Right ventricle myocardium inferior (tissue), 1 donor: ENCODE measurements at places on chromosomes 11 and 22.

- DNase-seq = no peak
Measured at GRCh38 chr11:9566561-9567063, 6.9 kb upstream of the WEE1 start.

DNA sequence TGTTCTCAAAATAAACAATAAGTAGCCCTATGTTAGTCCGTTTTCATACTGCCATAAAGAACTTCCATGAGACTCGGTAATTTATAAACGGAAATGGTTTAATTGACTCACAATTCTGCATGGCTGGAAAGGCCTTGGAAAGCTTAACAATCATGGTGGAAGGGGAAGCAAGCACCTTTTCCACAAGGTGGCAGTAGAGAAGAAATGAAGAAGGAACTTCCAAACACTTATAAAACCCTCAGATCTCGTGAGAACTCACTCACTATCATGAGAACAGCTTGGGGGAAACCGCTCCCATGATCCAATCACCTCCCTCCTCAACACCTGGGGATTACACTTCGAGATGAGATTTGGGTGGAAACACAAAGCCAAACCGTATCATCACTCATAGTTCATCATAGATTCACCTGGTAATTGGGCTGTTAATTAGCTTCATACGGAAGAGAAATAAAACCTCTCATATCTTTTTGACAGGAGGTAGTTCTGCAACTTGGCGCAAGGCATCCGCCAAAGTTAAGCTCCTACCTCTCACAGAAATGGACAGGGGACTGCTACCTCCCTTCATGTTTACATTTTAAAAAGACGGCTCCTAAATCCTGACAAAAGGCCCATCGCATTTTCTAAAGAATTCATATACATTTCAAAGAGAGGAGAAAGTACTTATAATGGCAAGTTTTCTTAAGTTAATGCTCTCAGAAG, 49.0 kb downstream of the MUC15 start:
- DNase-seq = no peak

DNA sequence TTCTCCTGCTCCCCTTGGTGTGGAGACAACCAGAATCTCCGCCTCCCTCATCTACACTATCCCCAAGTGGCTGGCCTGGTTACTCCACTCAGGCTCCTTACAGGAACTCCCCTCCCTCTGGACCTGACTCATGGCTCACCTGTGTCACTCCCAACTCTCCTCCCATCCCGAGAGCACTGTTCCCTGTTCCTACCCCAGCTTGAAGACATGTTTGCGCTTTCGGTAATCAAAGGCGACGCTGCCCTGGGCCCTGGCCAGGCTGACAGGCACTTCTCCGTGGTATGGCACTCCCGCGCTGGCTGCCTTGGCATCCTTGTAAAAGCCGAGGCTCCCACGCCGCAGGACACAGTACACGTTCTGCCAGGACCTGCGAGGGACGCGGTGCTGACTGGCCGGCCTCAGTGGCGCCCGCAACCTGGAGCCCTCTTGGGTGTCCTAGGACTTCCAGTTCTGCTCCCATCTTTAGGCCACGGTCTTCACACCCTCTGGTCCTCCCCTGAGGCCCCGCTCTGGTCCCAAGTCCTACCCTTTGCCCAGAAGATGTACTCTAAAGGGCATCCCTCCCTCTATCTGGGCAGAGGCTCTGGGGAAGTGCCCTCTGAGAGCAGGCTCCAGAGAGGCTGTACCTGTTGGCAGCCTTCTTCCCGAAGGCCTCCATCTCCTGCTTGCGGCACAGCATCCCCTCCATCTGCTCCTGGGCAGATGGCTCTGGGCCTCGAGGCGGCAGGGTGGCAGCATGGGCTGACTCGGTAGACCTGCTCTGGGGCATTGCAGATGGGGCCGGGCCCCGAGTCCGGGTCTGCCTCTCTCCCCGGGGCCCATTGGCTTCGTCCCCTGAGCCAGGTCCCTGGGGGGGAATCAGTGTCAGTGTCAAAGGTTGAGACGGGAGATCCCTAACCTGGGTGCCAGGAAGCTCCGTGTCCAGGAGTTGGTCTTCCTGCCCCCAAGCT, 9.4 kb upstream of the RBM4B start:
- peak; percentile 22 for DNase-seq

DNA sequence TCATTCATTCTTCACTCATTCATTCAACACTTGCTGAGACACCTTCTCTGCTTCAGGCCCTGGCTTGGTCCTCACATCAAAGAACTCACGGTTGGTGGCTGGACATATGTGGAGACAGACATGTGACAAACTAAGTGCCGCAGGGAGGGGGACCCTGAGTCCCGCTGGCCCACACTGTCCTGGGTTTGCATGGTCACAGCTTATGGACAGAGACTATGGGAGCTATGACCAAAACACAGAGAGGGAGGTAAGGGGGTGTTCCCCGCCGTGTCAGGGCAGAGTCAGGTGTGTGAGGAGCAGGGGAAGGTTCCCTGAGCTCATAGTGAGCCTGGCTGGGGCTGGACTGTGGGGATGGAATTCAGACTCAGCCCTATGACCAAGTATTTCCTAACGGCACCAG, 123.1 kb downstream of the MPPED1 start:
- DNase-seq = no peak

DNA sequence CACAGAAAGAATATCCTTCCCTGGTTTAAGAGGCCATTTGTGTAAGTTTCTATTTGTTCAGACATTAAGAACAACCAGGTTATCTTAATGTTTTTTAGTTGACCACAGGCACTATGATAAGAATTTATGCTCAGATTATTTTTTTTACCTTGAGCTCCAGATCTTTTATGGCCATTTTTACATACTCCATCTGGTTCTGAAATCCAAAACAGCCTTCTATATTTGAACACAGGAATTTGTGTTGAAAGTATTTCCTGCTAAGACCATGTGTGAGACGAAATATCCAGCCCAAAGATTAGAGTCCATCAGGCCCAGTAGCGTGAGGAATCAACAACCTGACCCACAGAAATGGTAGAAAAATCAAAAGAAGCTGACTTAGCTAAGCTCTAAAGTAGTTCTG, 569.9 kb upstream of the FAT3 start:
- DNase-seq = no peak

DNA sequence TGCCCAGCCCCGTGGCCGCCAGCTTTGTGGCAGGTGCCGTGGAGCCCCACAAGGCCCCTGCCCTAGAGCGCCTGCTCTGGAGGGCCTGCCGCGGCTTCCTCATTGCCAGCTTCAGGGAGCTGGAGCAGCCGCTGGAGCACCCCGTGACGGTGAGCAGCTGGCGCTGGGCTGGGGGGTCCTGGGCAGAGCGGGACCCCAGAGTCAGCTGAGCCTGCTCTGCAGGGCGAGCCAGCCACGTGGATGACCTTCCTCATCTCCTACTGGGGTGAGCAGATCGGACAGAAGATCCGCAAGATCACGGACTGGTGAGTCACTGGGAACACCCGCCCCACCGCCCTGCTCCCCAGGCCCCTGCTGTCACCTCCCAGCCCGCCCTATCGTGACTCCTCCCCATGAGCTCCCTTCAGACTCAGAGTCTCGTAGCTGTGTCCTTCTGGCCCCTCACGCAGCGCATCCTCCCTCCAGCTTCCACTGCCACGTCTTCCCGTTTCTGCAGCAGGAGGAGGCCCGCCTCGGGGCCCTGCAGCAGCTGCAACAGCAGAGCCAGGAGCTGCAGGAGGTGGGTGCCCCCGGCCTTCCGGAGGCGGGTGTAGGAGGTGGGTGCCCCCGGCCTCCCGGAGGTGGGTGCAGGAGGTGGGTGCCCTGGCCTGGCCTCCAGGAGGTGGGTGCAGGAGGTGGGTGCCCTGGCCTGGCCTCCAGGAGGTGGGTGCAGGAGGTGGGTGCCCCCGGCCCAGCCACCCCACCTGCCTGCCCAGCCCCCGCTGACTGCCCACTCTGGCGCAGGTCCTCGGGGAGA, 4.7 kb downstream of the TCIRG1 start:
- peak; percentile 61 for DNase-seq

DNA sequence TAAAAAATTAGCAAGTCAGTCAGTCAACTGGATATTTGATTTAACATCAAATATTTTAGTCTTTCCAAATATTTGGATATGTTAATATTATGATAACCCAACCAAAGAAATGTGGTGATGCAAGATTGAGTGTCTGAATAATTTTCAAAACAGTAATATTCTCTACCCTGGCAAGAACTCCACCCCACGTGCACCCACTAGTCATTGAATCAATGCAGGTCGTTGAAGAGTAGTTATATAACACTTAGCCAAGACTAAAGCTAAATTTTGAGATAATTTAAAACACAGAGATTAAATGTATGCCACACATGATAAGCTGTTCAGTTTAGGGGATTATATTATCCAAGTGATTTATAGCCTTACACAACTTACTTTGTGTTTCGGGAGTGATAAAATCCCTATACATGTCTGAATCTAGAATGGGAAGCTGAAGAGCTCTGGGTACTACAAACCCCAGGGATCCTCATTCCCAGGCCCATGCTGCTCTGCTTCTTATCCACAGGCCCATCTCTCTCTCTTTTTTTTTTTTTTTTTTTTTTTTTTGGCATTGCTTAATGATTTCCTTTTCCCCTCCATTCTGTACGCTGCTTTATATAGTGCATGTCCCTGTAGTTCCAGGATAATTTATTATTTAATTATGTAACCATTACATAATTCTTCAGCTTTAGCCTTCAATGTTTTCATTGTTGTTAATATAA, 392.9 kb downstream of the NTM start:
- DNase-seq = no peak

GRCh38 chr22:30858976-30859713, 109.4 kb downstream of the MORC2 start:
- DNase-seq = no peak

- DNase-seq = no peak
Measured at GRCh38 chr11:128893578-128894285, 2.6 kb downstream of the KCNJ5 start.

DNA sequence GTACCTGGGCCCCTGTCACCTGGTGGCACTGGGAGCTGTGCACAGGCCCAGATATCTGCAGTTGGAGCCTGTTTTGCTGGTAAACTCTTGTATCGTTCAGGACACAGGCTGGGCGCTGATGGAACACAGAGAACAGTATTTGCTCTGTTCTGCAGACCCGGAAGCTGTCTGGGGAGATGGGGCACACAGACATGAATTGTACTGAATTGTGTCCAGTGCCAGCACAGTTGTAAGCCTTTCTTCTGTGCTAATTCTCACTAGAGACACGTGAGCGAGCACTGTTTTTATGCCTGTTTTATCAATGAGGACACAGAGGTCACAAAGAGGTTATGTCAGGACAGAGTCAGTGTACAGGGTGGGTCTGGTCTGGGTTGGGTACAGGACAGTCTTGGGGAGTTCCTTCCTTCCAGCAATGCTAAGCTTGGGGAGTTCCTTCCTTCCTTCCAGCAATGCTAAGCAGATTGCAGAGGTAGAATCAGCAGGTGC, 24.4 kb upstream of the ACR start:
- DNase-seq = peak; percentile 52

DNA sequence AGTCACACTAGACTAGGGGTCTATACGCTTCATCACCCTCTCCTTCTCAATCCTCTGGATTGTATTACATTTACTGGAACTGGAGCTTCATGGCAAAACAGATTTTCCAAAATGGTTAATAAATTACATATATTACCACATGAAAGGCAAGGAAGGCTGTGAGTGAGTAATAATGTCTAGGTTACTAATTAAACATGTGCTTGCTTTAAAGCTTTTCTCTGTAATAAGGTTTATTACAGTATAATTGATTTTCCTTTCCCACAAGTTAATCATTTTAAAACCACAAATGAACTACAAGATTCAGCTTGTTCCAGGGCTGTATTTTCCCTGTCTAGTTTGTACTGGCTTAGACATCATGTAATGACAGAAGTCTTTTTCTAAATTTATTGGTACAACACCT, 25.6 kb downstream of the MMP13 start:
- no peak for DNase-seq

DNA sequence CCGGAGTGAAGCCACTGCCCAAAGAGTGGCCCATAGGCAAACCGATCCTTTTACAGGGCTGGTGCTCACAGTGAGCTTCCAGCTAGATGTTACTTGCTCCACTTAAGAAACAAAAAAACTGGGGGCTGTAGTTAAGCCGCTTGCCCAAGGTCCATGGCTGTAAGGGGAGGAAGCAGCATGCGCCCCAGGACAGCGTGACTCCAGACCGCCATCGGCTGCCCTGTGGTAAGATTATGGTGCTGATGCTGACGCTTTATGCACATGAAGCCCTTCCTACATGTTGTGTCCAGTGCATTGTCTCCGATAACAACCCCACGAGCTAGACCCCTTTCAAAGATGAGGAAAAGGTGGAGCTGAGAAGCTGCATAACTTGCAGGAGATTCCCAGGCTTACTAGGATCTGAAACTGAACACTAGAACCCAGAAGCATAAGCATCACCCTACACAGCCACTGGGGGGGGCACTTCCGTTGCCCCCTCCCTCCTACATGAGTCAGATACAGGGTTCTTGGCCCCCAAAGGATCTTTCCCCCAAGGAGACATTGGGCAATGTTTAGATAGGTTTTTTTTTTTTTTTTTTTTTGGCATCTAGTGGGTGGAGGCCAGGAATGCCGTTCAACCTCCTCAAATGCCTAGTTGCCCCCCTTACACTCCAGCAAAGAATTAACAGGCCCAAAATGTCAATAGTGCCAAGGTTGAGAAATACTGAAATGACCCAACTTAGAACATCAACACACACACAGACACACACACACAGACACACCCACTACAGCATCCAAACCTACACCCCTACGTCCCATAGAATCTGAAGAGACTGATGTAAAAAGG, 53.9 kb downstream of the MN1 start:
- DNase-seq = no peak

DNA sequence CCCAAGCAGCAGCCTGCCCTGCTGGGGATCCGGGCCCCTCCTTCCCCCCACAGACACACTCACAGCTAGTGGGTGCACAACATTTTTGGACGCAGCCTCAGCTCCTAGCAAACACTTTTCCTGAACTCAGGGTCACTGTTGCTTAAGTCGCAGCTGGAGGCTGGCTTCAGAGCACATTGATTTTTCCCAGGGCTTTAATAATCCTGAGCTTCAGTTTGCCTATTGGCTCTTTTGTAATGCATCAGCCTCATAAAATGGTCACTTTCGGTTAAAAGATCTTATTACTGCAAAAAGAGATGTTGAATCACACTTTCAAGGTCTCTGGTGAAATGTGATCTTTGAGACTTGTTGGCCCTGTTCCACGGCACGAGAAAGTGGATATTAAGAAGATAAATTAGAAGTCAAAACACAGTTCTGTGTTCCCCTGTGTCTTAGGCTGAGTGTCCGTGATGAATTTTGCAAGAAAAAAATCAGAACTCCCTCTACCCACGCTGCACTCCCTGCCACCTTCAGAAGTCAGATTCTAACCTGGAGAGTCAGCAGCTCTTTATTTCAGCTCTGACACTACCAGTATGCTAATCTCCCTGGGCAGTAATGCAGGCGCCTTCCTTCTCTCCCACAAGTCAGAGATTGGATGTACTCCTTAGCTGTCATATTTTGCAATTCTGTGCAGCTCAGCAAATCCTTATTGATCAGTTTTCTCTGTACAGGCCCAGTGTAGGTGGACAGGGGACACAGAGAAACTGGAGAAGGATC, 158.2 kb upstream of the E2F8 start:
- DNase-seq = no peak
